ENCODE measurements at places on chromosomes 11 and 22.

- DNase-seq: no peak
Measured at GRCh38 chr11:95229993-95230809, 801 bp downstream of the SESN3 start.

DNA sequence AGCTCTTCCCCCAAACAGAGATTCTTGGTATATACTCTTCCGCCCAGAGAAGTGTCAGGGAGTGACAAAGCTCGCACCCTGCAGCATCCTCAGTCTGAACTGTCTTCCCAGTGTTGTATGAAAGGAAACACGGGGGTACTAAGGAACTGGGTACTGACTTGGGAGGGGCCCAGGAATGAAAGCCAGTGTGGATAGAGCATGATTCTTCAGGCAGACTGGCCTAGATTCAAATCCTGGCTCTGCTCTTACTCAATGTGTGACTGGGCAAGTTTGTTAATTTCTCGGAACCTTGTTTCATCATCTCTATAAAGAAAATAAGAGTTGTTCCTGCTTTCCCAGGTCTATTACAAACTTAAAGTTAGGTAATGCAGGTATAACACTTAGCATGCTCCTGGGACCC, 266.0 kb upstream of the NARS2 start:
- DNase-seq: no peak

DNA sequence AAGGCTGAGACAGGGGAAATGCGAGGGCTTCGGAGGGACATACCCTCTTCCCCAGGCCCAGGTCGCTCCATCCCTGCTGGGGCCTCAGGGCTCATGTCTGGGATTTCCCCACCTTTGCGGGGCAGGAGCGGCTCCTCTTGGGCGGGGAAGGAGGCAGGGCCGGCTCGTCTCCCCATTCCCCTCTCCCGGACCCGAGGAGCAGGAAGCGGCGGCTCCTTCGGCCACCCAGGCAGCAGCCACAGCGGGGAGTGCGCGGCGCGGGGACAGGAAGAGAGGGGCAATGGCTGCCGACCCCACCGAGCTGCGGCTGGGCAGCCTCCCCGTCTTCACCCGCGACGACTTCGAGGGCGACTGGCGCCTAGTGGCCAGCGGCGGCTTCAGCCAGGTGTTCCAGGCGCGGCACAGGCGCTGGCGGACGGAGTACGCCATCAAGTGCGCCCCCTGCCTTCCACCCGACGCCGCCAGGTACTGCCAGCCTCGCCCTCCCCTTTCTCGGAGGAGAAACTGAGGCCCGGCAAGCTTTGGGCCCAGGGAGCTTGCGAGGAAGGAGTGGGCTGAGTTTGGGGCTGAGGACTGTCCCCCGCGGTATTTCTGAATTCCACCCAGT, at the start of gene ANKK1:
TSS of gene ANKK1 (plus strand) at position 175 of the 607 bp plus-strand sequence. CDS start at position 281, 106 bp downstream.
- DNase-seq: no peak

- peak; percentile 17 for DNase-seq
Measured at GRCh38 chr11:47980088-47980906, at the start of gene PTPRJ. Gene PTPRJ (plus strand): TSS chr11:47980559. CDS start chr11:47980913, 354 bp downstream.

DNA sequence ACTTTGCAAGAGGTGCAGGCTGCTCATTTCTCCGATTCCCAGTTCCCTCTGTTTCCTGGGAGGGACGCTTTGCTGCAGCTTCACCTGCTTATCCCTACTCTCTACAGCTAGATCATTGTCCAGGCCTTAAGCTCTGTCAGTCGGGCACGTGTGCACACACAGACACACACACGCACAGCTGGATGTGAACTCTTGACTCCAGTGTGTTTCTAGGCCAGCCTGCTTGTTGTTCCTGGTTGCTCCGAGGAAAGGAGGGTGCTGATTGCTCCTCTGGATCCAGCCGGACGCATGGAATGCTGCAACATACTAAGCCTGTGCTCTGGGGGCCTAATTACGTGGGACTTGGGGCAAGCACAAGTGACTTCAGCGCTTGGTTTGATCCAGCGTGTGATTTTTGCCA, 19.7 kb downstream of the ZNRF3 start:
- DNase-seq: no peak

DNA sequence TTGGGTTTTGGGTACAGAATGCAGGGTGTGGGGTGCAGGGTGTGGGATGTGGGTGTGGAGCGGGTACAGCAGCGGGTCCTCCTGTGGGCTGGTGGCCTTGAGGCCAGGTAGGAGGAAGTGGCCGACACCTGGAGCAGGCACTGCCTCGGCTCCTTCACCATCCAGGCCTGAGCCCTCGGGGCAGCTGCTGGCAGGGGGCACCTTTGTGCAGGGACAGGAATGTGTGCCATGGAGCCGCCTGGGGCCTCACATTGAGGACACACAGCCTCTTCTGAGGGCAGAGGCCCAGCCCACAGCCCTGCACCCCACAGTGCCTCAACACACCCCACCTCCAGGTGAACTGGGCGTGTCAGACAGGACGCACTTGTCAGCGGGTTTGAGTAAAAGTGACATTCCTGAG, 984.0 kb downstream of the BRD1 start:
- no peak for DNase-seq
